Suprapubic skin (tissue), 4 donors: ENCODE measurements at places on chromosomes 2 and 18. TPM values are rescaled to one million over a fixed set of nuclear protein-coding genes. Genes with fewer than 3 reads are reported as not detected.

IL36A gene
- total RNA-seq = not detected

MSH2 gene
- total RNA-seq = 18.1 TPM

GRCh38 chr2:150647943-150648342, 160.5 kb upstream of the RND3 start:
- no peak overlapping the region for H3K27ac ChIP-seq
- no peaks in the 10 kb centered on the region for H3K4me1 ChIP-seq
- H3K4me3 ChIP-seq = no peak overlapping the region
- no peaks in the 10 kb centered on the region for H3K27me3 ChIP-seq

- no peaks in the 10 kb centered on the region for H3K27me3 ChIP-seq
- H3K36me3 ChIP-seq = no peaks in the 10 kb centered on the region
- no peak for DNase-seq
- no peak overlapping the region for H3K27ac ChIP-seq
Measured at GRCh38 chr2:226352941-226353560, 446.6 kb downstream of the IRS1 start.

GRCh38 chr2:142813830-142814829, 63.3 kb upstream of the KYNU start:
- no peaks in the 10 kb centered on the region for H3K4me1 ChIP-seq
- no peak for DNase-seq
- no peak overlapping the region for H3K4me3 ChIP-seq

DNA sequence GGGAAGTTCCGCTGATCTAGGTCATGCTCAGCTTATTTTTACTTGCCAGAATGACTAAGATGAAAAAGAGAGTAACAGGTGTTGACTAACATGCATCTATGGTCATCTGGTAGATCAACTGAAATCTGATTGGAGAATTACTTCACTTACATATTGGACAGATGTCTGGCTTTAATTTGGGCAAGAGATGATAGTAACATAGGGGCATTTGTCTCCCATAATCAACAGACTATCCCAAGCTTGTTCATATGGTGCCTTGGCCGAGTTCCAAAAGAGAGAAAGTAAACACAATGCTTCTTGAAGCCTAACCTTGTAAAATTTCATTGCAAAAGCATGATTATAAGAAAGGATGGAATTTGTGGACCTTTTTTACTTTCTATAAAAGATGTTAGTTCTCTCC, 503.7 kb downstream of the ADCYAP1 start:
- H3K27ac ChIP-seq = no peak overlapping the region
- no peaks in the 10 kb centered on the region for H3K4me1 ChIP-seq
- no peak overlapping the region for H3K4me3 ChIP-seq
- H3K36me3 ChIP-seq = no peaks in the 10 kb centered on the region
- H3K27me3 ChIP-seq = no peaks in the 10 kb centered on the region

- H3K27ac ChIP-seq = peak overlapping the region; percentile 36
- no peak for DNase-seq
- no peaks in the 10 kb centered on the region for H3K27me3 ChIP-seq
- no peak overlapping the region for H3K4me3 ChIP-seq
- peaks cover 38% of the 10 kb centered on the region for H3K4me1 ChIP-seq
Measured at GRCh38 chr2:30421026-30421603, 25.9 kb upstream of the LCLAT1 start.

DNA sequence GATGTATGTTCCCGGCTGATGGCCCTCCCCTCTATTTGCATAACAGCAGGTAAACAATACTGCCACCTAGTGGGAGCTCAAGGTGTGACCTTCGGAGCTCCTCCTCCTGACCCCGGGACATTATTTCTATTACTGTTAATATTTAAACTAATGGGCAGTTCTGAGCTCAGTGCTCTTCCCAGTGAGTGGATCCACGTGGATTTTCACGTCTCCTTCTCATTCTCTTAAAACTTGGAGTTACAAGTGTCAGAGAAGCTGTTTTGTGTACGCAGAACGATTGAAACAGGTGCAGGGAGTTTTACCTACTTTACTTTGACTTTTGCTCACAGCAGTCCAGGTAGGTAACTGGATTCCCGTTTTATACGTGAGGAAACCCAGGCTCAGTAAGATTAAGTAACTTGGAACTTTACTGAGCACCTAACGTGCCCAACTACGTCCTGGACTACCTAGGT, 127.3 kb downstream of the PRKCE start:
- DNase-seq = peak; percentile 74
- no peak overlapping the region for H3K27ac ChIP-seq
- H3K4me3 ChIP-seq = no peak overlapping the region
- H3K36me3 ChIP-seq = no peaks in the 10 kb centered on the region
- H3K27me3 ChIP-seq = no peaks in the 10 kb centered on the region

DNA sequence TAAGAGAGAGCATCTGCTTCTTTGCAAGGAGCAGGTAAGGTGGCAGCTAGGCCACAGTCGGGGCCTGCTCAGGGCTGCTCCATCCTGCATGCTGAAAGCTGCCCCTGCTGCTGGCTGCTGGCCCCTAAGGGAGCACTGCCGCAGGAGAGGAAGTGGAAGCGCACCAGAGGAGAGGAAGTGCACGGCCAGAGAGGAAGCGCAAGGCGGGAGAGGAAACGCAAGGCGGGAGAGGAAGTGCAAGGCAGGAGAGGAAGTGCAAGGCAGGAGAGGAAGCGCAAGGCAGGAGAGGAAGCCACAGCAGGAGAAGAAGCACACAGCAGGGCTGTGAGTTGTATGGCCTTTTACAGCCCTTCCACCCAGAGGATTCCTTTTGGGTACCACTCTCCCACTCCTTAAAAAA, 539.0 kb upstream of the TNP1 start:
- H3K27ac ChIP-seq = no peak overlapping the region
- DNase-seq = no peak
- H3K27me3 ChIP-seq = no peaks in the 10 kb centered on the region
- H3K4me1 ChIP-seq = peaks cover 18% of the 10 kb centered on the region

- H3K27me3 ChIP-seq = no peaks in the 10 kb centered on the region
- no peaks in the 10 kb centered on the region for H3K4me1 ChIP-seq
- no peak overlapping the region for H3K4me3 ChIP-seq
- no peak for DNase-seq
Measured at GRCh38 chr2:18078216-18078615, 199.7 kb downstream of the KCNS3 start.

DNA sequence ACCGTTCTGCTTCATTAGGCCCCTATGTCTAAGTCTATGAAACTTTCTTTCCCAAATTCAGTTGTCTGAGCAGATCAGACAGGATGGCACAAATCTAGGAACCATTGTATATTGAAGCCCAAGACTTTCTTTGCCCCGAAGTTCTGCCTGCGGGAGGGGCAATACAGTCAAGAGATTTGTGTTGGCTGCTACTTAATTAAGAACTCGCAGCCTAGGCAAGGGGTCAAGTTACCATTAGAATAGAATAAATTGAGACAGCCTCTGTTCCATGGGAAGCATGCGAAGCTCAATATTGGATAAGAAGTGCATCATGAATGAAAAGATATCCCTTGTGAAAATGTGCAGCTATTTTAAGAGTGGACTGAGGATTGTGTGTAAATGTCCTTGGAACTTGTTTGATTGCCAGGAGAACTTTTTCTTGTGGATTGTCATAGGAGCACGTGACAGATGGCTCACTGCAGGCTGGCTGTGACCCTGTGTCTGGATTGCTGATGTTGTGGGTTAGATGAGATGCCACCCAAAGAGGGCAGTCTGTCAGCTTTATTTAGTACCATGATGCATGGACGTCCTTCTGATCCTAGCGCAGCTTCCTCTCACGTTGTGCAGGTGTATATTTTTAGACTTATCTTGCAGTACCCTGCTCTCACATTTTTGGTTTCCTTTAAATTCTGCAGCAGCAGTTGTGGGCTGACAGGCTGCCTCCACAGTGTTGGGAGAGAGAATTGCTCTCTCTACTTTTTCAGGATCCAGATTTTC, 30.9 kb downstream of the HAUS1 start:
- no peak overlapping the region for H3K4me3 ChIP-seq
- no peaks in the 10 kb centered on the region for H3K4me1 ChIP-seq
- DNase-seq = no peak
- H3K36me3 ChIP-seq = peaks cover 7% of the 10 kb centered on the region
